ENCODE measurements at places on chromosomes 12 and 14.

DNA sequence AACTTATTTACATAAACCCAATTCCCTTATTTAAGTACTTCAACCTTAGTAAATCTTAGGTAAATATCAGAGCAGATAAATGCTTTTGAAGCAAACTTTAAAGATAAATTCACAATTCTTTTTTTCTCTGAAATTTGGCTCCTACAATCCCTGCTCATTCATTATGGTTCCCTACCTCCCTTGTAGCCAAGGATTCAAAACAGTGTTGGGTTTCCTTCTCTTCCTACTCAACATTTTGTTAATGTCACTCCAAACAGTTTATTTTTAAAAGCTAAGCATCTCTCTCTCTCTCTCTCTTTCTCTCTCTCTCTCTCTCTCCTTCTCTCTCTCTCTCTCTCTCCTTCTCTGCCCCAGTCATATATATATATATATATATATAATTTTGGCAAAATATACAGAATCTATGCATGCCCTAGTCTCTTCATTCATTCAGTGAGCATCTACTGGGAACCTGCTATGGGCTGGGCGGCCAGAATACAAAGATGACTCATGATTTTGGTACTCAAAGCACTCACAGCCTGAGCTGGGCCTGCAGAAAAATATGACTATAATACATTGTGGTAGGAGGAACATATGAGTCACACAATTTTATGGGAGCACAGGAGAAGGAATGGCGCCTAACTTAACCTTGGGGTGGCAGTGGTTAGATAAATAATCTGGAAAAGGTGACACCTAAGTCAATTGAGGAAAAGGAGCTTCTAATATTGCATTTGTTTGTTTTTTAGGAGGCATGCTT, 123.7 kb upstream of the DHRS4 start:
- no peak for DNase-seq

DNA sequence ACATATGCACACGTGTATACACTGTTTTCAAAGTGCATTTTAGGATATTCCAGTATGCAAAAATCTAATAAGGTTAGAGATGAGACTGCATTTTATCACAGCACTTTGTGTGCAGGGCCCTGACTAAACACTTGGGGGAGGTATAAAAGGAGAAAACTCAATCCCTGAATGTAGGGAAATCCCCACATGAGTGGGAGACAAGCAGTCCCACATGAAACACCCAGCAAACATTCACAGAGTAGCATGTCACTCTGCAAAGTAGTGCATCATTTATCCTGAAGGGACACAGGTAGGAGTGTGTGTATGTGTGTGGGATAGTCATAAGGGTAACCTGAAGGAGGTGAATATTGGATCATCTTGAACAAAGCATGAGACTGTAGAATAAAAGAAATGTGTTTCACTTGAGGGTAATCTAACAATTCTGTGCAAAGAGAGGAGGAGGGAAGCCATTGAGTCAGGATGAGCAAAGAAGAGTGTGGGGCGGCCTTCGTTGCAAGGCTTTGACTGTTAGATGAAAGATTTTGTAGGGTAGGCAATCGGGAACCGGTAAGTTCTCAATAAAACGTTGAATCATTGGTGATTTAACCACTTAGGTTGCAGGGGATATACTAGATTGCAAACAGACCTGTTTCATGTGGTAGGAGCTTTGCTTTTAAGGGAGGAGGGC, 2.9 kb downstream of the PRPF40B start:
- DNase-seq: no peak

- DNase-seq: no peak
These were observed 6.4 kb upstream of the EGLN3 start for GRCh38 chr14:33957299-33957698.

GRCh38 chr12:124097701-124098100, 124.7 kb downstream of the ZNF664 start:
- no peak for DNase-seq

- no peak for DNase-seq
These were observed 64.2 kb downstream of the ADCK1 start for GRCh38 chr14:77864085-77864484.

- DNase-seq: no peak
These were observed 10.7 kb upstream of the ATP2A2 start for GRCh38 chr12:110270125-110270962.

DNA sequence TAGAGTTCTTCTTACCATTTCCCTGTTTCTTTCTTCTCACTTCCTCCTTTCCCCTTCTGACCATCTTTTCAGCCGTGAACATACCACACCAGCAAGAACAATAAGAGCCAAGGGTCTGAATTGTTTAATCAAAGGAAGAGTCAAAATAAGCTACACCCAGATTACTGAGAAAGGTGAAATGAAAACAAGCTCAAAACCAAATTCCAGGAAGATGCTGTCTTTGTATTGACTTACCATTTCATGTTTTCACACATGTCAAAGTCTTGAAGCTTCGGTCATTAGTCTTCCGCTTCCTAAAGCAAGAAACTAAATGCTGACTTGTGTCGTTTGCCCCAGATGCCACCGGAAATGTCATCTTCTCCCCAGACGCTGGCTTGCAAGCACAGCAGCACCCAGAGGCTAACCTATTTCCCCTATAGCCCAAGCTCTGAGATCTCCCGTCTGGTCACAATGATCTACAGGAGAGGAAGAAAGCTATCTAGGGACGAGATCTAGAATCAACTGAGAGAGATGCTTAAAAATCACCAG, 136.5 kb upstream of the AMIGO2 start:
- no peak for DNase-seq

DNA sequence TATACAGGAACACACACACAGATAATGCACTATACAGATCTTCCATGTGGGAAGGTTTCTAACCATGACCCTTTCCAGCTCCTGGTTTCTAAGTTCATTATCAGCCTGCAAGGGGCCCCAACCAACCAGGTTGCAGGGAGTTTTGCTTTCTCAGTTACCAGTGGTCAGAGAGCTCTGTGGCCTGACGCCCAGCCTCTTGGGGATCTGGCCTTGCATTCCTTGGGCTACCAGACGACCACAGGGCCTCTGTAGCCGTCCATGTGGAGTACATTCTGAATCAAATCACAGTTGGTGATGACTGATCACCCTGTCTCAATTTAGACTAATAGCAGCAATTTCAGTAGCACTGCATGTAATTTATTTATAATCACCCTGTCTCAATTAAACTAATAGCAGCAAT, 47.5 kb downstream of the PAH start:
- no peak for DNase-seq

GRCh38 chr12:125122668-125123067, 57.4 kb downstream of the AACS start:
- no peak for DNase-seq

- DNase-seq: no peak
These were observed 31.0 kb upstream of the CCND2 start for GRCh38 chr12:4242595-4242994.

DNA sequence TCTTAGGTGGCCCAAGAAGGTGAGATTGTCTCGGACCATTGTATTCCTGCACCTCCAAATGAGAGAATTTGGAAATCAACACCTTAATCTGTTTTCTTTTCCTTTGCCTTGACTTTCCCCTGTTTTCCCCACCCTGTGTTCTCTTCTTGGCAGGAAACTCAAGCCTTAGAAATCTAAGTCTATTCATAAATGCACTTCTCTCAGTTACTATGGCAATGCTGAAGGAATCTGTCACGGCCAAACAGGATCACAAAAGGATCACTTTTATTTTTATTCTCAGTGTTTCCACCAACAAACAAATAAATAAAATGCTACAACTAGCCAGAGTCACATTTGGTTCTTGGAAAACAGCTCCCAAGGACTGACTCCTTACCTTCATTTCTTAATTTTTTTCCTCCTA, 270.5 kb downstream of the BCAT1 start:
- no peak for DNase-seq

DNA sequence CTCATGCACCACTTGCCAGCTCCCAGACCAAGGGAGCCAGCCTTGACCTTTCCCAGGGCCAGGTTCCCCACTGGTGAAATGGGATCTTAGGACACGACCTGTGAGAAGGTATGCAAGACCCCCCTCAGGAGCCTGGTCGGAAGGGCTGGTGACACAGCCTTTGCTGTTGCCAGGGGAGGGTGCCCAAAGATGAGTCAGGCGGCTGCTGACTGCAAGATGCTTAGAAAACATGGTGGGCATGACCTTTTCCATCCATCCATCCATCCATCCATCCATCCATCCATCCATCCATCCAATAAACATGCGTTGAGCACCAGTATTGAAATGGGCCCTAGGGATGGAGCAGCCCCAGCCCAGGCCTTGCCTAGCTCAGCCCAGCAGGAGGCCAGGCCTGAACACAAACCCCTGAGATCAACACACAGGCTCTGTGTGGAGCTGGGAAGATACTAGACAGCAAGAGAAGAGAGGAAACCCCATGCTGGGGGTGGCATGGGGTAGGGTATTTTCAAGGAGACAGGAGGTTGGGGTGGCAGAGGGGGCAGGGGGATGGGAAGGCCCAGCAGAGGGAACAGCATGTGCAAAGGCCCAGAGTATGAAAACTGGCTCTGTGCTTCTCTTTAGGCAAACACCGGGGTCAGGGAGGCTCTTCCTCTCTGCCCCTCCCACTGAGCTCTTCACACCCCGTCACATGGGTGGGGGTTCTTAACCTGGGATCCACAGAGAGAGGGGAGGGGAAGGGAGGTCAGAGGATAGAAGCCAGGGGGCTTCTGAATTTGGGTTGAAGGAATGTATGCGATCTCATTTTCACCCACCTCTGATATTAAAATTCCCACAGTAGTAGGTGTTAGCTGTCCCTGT, 26.2 kb upstream of the YY1 start:
- no peak for DNase-seq

GRCh38 chr12:89309815-89310214, 42.5 kb downstream of the DUSP6 start:
- DNase-seq: no peak

DNA sequence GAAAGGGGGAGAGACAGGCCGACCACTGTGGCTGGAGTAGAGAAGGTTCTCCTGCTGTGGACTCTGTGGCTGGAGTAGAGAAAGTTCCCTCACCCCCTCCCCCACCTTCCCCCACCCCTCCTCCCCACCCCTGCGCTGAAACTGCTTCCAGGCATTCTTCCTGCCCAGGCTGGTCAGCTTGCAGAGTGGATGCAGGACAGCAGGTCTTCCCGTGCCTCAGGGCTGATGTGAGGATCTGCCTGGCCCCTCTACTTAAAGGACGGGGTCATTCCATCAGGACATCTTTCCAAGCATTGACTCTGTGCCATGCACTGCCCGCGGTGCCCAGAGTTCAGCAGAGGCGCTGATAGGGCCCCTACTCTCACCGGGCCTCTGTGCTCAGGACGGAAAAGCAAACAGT, 13.2 kb upstream of the RIMBP2 start:
- DNase-seq: no peak

GRCh38 chr14:95240859-95241813, 78.6 kb downstream of the CLMN start:
- no peak for DNase-seq

DNA sequence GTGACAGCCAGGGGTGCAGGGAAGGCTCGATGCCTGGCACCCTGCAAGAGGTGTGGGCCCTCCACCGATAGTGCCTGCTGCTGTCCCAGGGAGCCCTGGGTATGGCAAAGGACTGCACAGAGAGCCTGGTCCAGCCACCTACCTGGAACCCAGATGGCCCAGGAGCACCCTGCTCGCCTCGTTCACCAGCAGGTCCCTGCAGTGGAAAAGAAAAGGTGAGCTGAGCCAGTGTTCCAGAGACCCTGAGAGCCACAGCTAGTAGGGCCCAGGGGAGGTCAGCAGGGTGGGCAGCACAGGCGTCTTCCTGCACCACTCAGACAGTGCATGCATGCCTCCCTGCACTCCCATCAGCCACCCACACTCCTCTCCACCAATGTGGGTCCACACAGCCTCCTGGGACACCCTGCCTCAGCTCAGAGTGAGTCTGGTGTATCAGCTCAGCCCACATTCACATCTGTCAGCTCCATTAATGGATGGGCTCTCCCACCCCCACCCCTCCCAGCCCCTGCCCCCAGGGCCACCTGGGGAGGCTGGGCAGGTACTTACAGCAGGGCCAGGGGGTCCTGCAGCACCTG, 20.2 kb downstream of the TMEM106C start:
- DNase-seq: no peak

DNA sequence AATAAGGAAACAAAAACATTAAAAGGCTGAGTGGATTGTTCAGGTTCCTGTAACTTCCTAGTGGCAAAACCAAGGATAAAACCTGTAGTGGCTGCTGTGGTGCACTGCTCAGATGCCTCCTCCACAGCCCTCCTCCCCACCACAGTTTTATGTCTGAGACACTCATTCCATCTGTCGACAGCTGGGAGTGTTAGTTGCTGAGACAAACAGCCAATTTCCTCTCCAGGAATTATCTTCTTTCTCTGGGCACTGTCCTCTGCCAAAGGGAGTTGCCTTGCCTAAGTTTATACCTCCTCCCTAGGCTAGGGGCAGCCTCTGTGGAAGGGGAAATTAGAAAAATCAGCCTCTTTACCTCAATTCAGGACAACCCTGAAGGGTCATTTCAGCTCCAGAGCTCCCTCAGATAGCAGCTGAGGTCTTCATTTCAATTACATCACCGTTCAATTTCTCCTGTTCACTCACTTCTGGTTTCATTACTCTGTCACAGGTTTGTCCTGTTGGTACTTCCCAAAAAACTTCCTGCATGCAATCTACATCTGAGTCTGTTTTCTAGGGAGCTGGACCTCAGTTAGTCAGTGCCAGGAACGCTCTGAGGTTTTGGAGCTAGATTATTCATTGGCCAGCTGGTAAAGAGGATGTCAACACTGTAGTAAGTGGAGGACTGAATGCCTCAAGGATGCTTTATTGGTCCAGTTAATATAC, 74.9 kb upstream of the ATP2B1 start:
- no peak for DNase-seq

DNA sequence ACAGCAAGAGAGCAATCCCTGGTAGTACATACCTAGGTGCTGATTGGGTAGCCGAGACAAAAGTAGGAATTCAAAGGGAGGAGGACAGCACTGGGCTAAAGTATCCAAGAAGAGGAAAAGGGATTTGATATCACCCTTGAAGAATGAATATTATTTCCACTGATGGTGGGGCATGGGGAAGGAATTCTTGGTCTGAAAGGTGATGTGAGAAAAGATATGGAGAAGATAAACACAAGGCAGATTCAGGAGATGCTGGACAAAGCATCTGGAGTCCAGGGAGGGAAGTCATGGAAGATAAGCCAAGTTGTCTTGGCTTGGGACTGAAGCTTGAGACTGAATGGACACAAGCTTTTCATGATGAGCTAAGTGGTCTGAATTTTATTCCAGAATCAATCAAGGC, 194.0 kb downstream of the EGLN3 start:
- no peak for DNase-seq

DNA sequence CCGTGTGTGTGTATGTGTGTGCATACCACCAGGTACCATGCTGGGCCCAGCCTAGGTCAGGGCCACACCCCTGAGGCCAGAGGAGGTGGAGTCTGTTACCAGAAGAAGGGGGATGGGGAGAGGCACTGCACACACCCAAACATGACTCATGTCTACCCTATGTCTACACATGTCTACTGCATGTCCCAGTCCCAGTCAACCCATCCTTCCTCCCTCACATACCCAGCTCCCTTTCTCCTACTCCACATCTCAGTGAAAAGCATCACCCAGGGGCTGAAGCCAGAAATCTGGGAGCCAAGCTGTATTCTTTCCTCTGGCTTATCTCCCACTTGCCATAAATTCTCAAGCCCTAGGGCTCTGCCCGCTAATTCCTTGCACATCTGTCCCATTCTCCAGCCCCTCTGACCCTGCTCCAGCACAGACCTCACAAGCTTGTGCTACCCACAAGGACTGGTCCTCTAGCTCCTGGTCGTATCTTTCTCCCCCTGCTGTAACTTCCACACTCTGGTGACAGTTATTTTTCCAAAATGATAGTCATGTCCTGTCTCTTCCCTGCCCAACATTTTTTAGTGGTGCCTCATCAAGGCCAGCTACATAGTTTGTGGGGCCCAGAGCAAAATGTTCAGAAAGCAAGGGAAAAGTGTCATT, 18.0 kb upstream of the APPL2 start:
- no peak for DNase-seq
